ENCODE measurements at places on chromosomes 7 and 10.

DNA sequence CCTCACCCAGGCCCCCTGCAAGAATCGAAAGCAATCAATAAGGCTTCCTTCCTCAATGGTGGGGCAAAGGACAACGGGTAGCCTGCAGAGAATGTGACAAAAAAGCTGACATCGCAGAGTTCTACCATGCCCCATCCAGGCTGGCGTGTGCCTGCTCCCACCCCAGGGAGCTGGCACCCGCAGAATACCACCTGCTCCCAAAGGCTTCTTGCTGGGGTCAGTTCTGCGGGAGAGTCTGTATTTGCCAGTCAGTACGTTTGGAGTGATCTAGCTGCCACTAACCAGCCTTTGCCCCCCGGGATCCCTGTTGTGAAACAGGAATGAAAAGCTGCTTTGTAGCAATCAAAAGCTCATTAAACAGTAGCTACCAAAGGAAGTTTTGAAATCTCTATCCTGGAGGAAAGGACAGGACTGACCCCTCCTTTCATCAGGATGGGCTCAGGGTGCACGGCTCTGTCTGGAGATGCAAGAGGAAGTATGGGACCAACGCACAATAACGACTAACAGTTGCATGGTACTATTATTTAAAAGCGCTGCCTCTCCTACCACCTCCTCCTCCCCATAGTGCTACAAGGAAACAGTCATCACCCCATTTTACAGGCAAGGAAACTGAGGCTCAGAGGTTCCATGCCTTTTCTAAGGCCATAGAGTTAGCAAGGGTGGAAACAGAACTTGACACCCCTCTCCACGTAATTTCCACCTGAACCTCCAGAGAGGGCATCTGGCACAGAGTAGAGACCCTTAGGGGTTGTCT lies 67.0 kb downstream of the FGFR2 start:
- no peak for DNase-seq

DNA sequence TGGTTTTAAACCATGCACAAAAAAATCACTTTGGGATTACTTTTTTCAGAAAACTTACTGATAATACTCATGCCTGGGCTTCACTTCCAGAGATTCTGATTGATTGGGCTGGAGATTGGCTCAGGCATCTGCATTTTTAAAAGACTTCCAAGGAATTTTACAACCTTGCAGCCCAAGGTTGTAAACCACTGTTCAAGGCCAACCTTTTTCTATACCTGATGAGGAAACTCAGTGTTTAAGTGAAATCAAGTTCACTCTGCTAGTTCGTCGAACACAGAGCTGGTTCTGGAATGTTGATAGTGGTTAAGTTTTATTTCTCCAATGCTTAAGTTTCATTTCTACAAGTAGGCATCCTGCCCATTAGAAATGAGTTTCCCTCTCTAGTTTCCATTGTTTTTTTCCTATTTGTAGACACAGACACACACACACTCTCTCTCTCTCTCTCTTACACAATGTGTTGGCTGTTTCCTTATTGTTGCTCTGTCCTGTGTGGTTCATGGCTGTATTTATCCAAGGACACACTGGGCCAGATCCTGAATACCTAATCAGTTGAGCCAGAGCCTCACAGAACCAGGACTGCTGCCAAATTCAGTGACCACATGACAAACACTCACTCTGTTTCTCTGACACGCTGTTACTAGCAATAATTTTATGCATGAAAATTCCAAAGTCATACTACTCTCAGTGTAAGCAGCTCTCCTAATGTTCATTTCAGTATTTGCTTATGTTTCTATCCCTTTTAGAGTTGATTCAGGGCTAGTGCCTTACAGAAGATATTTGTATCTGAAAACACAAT lies 3.7 kb upstream of the IFIT1B start:
- peak; percentile 32 for DNase-seq

DNA sequence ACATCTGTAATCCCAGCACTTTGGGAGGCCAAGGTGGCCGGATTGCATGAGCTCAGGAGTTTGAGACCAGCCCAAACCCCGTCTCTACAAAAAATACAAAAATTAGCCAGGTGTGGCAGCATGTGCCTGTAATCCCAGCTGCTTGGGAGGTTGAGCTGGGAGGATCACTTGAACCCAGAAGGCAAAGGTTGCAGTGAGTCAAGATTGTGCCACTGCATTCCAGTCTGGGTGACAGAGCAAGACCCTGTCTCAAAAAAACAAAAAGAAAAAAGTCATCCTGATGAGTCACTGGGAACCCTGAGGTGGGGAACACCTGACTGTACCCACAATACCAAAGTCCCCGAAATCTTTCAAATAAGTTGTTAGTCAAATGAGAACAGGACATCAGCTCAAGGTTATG lies 80.0 kb downstream of the NEBL start:
- DNase-seq, result no peak

DNA sequence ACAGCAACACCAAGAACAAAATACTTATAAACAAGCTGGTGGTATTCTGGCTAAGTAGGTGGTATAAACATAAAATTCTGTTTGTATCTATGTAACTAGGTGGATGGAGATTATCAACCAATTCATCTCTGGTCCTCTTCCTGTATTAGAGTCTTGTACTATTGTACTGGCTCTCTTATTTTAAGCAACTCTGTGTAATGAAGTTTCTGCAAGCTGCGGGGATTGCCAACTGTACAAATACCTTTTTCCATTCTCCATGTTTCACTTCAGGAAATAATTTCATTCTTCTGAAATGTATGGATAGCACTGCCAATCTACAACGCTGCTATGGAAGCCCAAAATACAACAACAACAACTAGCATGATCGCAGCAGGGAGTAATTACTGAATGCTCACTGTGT lies 44.8 kb downstream of the JAZF1 start:
- no peak for DNase-seq

GRCh38 chr7:36034020-36034419 lies 119.0 kb upstream of the EEPD1 start:
- DNase-seq, result no peak

DNA sequence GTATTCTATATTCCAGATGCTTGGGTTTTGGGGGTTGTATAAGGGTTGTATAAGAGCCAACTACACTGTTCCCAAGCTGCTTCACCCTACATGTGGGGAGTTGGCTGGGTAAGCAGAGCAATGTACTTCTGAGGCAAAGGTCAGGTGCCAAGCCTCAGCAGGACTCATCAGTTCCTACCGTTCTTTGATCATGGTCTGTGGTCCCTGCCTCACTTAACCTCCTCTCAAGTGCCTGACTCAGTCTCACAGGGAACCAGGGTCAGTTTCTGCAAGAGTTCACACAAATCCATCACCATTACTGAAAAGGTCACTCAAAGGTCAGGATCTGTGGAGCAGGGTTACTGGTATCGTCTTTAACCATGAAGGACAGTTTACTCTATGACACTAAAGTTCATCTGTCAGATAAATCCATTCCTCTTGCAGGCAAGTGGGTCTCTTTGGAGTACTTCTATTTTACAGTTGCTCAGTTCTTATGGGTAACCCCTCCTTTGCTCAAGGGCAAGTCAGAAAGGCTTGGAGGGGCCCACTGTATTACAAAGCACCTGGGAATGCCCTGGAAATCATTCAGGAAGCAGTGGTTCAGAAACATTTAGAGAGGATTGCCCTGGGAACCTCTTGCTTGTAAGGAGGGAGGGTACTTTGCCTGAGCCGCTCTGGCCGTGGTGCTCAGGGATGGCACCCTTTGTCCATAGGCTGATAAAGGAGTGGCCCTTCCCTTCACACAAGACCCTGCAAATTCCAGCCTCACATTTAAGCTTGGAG lies 184.3 kb upstream of the CDCA7L start:
- DNase-seq, result no peak

GRCh38 chr10:50346942-50347341 lies 95.6 kb upstream of the ASAH2 start:
- DNase-seq, result no peak

DNA sequence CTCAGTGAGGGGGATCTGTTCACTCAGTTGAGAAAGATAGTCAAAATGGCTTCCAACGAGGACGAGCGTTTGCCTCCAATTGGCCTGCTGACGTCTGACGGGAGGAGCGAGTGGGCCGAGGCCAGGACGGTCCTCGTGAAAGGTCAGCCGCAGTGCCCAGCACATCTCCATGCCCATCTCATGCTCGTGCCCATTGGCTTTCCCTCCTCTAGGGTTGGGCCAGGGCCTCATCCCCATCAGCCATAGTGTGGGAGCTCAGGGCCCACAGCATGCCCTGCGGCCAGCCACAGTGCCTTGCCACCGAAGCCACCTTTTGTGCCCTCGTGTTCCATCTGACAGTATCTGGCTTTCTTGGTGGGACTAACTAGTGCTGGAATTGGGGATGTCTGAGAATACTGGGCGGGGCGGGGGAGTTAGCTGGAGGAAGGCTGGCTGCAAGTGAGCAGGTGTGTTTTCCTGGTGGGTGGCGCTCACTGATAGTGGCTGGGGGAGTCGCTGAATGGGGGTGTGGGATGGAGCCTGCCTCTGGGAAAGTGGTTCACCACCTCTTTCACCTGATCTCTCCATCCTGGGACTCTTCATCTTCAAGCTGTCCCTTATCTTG lies 13.9 kb downstream of the CHAT start:
- no peak for DNase-seq

DNA sequence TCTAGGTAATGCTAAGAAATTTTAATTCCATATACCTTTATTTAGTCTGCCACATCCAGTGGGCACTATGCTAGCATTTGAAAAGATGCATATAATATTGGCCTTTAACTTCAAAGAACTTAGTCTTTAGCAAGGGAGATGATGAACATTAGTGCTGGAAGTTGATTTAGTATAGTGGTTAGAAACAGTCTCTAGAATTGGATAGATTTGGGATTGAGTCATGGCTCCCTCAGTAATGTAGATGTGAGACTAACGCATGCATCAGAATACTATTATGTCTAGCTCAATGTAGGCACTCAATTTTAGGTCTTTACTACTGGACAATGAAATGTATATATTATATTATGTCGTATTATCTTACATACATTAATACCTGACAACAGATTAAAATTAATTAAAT lies 5.8 kb downstream of the DKK1 start:
- no peak for DNase-seq

- no peak for DNase-seq
These were observed 159.8 kb downstream of the FOXP2 start for GRCh38 chr7:114574384-114574783.

DNA sequence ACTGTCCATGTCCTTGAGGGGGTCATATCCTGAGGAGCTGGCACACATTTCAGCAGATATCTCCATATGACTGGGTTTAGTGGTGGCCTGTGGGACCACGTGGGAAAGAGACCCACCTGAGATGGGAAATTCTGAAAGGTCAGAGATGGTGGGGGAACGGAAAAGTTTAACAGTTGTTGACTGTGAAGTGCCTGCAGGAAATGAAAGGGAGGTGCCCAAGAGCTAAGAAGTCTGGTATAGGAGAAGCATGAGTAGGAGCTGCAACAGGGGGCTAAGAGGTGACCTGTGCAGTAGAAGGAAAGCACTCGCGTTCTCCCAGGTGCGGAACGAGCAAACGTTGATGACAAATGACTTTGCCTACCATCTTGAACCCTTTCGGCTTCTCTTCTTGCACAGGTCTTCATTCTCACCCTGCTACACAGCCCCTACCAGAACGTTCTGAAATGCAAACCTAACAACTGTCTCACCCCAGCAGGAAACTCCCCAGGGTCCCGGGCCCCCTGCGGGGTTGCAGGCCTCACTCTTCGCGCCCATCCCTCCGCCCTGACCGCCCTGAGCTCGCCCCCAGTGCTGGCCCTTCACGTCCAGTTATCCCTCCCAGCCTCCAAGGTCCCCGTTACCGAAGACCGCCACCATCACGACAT lies 9.8 kb upstream of the FXYD4 start:
- DNase-seq, result no peak

GRCh38 chr7:143980746-143981510 lies 19.2 kb upstream of the OR6B1 start:
- no peak for DNase-seq

GRCh38 chr7:22833957-22834356 lies 11.3 kb upstream of the TOMM7 start:
- no peak for DNase-seq

DNA sequence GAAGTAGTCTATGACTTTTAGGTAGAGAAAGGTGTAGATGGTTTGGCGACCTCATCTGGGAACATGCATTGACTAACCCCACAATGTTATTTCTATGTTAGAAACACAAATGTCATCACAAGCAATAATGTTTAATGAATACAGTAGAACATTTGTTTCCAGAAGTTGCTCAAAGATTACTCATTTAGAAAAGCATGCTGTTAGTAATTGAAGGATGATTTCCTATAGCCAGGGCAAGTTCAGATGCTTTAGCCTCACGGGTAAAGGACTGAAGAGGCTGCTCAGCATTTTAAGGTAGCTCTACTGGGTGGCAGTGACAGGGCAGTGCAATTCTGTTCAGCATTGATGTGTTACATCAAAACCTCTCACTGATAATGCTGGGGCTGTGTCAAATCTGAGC lies 199.3 kb upstream of the FZD1 start:
- no peak for DNase-seq

GRCh38 chr10:49323896-49324270 lies 24.9 kb downstream of the C10orf71 start:
- no peak for DNase-seq

- no peak for DNase-seq
These were observed 770.2 kb downstream of the GRID1 start for GRCh38 chr10:85596389-85596788.

DNA sequence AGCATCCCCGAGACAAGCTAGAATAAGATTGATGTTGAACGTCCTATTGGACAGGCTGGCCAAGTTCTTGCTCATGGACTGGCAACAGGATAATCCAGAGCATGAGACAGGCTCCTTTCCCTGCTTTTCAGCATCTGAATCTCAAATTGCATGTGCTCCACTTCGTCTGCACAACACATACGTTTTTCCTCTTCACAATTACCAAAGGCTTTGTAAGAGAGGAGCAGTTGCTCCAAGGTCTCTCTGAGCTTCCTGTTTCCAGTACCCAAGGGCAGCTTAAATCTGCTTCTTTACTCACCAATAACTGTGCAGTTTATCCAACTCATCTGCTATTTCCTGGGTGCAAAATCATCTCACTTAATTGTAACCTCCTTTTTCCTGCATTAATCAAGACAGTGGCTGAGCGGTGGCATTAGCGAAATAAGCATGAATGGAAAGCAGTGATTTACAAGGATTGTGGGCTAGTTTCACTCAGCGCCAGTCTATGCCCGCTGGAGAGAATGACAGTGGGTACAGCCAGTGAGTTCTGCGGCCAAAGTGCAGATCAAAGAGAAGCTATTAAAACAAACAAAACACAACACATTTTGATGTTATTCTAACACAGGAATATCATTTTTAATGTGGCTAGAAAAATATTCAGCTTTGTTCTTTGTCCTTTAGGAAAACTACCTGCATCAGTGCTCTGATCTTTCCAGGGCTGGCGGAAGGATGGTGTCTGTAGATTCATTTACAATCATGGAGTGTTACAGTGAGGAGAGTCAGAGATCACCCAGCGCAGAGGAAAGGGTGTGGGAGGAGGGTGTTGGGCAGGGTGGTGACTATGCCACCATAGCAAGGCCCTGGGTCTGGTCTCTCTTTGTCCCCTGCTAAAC lies 79.8 kb downstream of the CHN2 start:
- DNase-seq, result peak; percentile 66

GRCh38 chr7:46432708-46433107 lies 511.6 kb upstream of the IGFBP3 start:
- no peak for DNase-seq

DNA sequence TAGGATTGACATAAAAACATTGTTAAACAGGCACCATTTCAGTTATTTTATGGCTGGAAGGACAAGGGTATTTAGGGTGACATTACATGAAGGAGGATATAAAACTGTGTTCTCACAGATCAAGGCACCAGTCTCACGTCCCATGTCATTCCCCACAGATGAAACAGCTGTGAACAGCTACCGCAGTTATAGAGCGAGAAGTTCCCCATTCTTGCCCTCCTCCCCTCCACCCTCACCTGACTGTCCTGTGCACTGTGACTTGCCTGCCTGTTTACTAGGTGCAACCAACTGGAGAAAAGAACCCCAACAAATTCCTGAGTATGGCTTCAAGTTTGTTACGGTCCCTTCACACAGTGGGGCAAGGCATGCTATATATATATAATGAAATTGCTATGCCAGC lies 141.6 kb downstream of the SND1 start:
- no peak for DNase-seq
